ENCODE measurements at places on chromosomes 16 and 17.

DNA sequence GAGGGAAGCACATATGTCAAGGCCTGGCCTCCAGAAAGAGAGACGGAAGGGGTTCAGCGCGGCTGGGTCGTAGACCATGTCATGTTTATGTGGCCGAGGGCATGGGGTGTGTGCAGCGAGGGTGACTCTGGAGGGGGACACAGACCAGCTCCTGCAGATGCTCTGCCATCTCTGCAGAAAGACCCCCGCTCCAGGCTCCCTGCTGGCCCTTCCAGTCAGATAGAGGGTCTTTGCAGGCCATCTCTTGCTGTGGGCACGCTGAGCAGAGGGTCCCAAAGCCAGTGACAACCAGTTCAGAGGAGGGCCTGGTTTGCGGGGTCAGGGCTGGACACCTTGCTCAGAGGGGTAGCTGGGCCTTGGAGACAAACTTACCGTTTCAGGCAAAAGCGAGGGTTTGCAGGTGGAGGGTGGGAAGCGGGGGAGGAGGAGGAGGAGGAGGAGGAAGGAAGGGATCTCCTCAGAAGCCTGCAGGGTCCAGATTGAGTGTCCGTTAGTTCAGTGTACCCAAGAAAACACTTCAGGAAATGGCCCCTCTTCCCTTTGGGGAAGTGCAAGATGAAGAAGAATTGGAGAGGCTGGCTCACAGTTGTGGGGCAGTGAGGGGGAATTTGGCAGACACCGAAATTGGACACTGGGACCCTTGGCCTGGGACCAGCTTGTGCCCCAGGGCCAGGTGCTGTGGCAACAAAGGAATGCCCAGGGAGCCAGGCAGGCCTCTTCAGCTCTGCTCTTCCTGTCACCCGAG lies 102.8 kb downstream of the CMIP start:
- no peak for DNase-seq

- DNase-seq: no peak
Observed at GRCh38 chr16:3045758-3046640, at the start of gene MMP25. MMP25 (plus strand) TSS chr16:3046561; CDS start chr16:3046918, 357 bp downstream.

DNA sequence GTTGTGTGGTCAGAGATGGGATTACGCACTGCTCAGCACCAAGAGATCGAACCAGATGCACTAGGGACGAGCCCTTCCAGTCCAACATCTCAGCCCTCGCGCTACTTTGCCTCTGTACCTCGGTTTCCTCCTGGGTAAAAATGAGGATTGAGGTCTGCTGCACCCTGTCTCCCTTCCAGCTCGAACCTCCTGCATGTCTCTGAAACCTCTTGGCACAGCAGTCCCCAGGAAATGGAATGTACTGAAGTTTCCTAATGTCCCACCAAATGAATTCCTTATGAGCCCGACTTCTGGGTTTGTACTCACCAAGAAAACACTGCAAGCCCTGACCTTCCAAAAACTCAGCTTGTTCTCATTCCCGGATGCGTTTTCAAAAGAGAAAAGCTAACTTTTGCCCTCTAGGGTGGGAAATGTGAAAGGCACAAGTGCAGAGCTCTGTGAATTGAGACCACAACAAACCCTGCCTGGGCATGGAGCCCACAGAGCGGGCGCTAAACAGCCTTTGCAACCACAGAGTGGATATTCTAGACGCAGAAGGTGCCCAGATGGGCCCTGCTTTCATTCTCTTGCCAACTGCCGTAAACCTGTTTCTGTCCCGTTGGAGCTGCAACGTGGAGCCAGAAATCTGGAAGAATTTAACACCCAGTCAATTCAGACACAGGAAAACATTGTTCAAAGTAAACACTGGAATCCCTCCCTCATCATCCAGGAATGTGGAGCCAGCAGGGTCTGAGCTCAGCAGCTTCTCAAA lies 10.3 kb downstream of the CDRT4 start:
- no peak for DNase-seq

- no peak for DNase-seq
Observed at GRCh38 chr16:2515180-2515851, 1.6 kb downstream of the ATP6V0C start.

- no peak for DNase-seq
Observed at GRCh38 chr16:30882429-30883310, 11.2 kb downstream of the BCL7C start.

GRCh38 chr16:15552507-15552906 lies 90.4 kb downstream of the MARF1 start:
- DNase-seq: no peak

GRCh38 chr16:72927199-72928089 lies 120.5 kb downstream of the ZFHX3 start:
- no peak for DNase-seq

DNA sequence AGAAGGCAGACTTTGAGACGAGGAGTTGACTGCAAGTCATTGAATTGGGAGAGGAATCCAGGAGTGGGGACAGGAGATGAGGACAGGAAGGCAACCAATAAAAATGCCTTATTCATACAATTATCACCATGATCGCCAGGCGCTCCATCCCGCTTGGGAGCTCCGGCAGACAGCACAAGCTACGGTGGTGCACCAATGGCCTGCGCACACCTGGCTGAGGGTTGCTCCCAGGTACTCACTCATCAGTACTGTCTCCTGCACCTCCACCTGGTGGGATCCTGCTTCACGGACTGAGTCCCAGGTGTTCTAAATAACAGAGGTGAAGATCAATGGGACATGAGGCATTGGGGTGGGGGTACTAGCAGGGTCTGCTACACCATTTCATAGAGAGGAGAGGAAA lies 160.0 kb upstream of the TNRC6C start:
- no peak for DNase-seq

DNA sequence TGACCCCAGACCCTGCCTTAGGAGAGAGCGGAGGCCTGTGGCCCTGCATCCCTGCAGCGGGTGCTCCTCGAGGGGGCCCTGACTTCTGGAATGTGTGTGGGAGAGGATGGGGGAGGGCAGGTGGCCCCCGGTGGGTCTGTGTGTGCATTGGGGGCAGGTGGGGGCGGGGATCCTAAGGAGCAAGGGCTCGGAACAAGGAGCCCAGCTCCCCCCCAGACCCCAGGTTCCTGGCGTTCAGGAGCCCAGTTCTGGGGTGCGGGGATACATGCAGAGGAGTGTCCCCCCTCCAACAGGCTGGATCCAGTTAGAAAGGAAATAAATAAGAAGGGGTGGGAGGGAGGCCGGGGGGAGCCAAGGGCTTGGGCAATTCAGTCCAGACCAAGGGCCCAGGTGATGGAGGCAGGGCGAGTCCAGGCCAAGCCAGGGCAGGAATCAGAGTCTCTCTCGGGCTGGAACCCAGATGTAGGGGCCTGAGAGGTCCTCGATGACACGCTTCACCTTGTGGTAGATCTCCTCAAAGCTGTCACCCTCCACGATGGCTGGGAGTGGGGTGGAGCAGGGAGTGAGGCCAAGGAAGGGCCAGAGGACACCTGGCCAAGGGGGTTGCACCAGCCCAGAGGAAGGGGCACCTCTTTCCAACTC lies 11.2 kb upstream of the ASGR1 start:
- no peak for DNase-seq

DNA sequence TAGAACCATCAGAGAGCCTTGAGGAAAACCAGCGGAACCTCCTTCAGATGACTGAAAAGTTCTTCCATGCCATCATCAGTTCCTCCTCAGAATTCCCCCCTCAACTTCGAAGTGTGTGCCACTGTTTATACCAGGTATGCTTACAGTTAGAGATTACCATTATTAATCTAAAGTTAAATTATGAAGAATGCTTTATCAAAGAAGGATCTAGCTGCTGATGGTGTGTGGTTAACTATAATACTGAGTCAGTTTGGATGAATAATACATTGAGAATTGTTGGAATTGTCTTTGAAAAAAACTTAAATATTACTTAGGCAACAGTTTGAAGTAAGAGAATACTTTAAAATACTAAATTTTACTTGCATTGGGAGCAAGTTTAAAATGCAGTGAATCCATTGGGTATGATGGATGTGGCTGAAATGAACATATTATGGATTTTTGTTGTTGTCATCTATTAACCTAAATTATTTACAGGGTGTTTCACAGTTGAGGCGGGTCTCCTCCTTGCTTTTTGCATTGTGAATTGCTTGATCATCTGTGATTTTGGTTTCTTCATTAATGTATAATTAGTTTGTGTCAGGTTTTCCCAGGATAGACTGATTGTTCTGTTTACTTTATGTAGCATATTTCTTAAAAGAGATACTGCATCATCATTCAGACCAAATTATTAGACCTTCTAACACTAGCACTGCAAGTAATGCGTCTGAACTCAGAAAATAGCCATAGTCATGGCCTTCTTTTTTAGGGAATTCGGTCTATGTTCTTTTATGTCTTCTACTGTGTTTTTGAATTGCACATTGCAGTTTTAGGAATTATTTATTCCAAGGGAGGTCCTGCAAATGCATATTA lies 47.8 kb downstream of the OMG start:
- no peak for DNase-seq

Measured in NCI-H1105 (cell line).